ENCODE measurements at places on chromosomes 12 and 14.

DNA sequence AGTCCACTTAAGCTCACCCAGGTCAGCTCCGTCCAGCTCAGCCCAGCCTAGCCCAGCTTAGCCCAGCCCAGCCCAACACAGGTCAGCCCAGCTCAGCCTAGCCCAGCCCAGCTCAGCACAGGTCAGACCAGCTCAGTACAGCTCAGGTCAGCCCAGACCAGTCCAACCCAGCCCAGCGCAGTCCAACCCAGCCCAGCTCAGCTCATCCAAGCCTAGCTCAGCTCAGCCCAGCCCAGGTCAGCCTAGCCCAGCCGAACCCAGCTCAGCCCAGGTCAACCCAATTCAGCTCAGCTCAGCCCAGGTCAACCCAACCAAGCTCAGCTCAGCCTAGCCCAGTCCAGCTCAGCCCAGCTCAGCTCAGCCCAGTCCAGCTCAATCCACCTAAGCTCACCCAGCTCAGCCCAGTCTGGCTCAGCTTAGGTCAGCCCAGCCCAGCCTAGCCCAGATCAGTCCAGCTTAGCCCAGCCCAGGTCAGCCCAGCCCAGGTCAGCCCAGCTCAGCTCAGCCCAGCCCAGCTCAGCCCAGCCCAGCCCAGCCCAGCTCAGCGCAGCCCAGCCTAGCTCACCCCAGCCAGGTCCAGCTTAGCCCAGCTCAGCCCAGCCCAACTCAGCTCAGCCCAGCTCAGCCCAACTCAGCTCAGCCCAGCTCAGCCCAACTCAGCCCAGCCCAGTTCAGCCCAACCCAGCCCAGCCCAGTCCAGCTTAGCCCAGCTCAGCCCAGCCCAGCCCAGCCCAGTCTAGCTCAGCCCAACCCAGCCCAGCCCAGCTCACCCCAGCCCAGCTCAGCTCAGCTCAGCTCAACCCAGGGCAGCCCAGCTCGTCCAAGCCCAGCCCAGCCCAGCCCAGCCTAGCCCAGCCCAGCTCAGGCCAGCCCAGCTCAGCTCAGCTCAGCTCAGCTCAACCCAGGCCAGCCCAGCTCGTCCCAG is 184.0 kb downstream of the TMEM121 start:
- no peak for DNase-seq

DNA sequence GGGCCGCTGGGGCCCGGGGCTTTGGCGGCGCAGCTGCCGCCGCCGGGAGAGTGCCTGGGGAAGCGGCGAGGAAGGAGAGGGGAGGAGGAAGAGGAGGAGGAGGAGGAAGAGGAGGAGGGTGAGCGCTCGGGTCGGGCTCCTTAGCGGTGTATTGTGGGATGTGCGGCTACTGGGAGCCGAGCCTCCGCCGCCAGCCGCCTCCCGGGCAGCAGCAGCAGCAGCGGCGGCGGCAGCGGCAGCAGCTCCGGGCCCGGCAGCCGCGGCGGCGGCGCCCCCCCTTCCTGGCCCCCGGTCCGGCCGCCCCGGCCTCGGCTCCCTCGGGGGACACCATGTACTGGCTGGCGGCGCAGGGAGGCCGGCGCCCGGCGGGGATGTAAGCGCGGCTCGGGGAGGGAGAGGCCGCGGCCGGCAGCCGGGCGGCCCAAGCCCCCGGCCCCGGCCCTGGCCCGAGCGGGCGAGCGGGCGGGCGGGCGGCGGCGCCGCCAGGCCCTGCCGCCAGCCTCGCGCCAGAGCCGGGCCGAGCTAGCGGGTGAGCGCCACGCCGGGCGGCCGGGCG is at the start of gene SETD1B:
SETD1B (plus strand) TSS at position 149 of the 556 bp plus-strand sequence. CDS start 729 bp downstream, outside the sequence.
- peak; percentile 34 for DNase-seq

GRCh38 chr12:61915420-61915819 is 344.8 kb upstream of the USP15 start:
- DNase-seq = no peak

DNA sequence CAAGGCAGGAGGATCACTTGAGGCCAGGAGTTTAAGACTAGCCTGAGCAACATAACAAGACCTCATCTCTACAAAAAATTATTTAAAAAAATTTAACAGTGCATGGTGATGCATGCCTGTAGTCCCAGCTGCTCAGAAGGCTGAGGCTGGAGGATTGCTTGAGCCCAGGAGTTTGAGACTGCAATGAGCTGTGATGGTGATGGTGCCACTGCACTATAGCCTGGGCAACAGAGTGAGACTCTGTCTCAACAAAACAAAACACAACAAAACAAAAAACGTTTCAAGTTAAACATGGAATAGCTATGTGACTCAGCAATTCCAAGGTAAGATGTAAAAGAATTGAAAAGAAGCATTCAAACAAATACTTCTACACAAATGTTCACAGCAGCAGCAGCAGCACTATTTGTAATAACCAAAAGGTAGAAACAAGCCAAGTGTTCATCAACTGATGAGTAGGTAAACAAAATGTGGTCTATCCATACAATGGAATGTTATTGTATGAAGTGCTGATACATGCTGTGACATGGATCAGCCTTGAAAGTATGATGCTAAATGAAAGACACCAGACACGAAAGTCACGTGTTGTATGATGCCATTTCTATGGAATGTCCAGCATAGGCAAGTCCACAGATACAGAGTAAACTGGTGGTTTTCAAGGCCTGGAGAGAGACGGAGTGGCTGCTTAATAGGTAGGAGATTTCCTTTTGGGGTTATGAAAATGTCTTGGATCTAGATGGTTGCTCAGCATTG is 31.4 kb downstream of the CFAP251 start:
- DNase-seq = no peak

DNA sequence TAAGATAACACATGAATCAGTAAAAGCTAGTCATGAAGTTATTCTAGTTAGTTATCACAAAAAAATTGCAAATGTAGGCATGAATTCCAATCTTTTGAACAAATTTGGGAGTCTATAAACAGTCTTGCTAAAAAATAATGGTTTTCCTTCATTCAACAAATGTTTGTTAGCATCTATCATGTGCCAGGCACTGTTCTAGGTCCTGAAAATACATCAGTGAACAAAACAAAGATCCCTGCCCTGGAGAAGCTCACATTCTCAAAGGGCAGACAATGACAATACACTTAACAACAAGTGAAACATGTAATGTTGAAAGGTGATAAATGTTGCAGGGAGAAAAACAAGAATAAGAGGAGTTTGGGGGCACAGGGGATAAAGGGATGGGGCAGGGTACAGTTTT is 86.9 kb downstream of the OTX2 start:
- no peak for DNase-seq

DNA sequence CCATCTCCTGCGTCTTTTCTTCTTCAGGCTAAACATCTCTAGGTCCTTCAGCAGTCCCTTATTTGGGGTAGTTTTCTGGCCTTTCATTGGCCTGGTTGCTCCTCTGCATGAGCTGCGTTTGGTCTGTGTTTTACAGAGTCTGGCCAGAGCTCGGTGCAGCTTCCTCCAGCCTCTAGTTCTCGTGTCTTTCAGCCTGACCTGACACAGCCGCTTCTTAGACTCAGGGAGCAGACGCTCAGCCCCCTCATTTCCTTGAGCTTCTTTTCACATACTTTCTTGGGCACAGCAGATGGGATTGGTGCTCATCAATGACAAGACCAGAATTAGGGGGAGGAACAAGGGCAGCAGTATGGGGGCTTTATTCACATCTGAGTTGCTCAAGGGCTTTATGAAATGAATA is 13.6 kb upstream of the GSG1 start:
- no peak for DNase-seq

DNA sequence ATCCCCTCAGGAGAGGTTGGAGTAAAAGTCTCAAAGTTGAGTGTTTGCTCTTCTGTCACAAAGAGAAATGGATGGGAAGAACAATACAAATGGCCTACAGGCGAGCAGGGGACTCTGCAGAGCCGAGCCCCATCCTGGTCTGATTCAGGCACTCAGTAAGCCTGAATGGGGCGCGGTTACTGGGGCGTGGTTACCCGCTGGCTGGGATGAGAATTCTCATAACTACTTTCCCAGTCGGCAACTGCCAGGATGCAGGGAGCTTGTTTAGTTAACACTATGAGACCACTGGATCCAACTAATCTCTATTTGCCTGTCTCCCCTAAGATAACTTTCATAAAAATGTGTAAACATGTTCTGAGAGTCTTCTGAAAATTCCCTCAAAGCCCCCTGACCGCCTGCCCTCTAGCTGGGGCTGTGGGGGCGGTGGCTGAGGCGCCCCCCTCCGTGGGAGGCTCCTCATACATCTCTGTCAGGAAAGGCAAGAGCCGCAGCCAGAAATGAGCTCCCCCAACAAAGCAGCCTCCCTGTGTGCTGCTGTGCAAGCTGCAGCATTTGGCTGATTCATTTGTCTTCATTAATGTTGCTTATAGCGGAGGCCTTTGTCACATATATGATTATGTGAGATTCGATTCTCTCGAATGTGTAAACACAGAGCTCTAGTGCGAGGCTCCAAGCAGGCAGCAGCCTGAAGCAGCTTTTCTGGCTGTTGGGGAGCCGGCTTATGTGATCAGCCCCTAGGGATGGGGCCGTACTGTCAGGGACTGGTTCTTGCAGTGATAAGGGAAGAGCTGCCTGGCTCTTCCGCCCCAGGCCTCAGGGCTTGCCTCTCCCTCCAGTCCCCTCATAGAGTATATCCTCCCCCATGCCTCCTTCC is 126.1 kb upstream of the ARHGAP5 start:
- no peak for DNase-seq

All from occipital lobe (tissue), 3 donors.